ENCODE measurements at places on chromosomes 4 and X.

DNA sequence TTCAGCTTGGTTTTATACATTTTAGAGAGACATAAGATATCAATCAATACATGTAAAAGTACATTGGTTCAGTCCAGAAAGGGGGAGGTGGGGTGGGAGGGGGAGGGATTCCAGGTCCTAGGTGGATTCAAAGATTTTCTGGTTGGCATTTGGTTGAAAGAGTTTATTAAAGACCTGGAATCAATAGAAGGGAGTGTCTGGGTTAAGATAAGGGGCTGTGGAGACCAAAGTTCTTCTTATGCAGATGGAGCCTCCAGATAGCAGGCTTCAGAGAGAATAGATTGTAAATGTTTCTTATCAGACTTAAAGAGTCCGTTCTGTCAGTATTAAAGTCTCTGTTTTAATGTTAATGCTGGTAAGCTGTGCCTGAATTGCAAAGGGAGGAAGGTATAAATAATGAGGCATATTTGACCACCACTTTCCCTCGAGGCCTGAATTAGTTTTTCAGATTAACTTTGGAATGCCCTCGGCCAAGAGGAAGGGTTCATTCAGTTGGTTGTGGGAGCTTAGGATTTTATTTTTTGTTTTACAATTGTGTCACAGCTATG, 169.9 kb downstream of the AASDH start:
- DNase-seq = no peak

DNA sequence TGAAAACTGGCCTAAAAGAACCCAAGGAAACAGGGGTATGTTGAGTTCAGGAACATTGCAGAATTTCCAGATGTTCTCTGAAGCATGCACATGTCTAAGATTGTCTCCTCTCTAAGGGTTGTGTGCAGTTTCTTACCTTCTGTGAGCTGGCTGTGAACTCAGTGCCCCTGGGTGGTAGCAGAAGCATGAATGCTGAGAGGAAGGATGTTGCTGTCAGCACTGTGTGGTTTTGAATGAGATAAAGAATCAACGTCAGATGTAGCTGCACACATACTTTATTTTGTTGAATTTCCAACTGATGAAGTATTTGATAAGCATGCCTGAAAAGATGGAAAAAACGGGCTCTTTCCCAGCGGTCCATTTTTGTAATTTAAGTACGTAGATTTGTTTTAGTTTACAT, 23.8 kb upstream of the CD38 start:
- no peak for DNase-seq

DNA sequence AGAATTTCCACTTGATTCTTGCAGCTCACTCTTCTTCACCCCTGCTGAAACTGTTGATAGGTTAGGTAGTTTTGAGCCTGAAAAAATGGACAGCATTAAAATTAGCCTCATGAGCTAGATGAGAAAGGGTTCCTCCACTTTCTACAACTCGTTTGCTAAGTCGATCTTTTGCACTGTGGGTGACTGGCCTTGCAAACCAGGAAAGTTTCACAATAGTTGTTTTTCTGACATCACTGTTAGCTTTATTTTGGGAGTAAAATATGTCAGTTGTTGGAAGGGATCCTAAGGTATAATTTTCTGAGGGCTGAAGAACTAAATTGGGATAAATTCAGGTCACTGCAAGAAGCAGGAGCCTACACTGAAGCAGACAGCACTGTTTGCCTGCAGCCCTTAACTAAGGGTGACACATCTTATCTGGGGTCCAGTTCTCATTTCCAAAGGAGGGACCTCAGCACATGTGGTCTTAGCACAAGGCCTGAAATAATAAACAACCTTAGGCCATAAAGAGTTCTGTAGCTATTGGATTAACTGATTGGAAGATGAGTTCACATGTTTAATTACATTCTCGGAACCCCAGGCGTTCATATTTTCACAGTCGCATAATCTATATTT, 29.1 kb downstream of the ANAPC4 start:
- no peak for DNase-seq

DNA sequence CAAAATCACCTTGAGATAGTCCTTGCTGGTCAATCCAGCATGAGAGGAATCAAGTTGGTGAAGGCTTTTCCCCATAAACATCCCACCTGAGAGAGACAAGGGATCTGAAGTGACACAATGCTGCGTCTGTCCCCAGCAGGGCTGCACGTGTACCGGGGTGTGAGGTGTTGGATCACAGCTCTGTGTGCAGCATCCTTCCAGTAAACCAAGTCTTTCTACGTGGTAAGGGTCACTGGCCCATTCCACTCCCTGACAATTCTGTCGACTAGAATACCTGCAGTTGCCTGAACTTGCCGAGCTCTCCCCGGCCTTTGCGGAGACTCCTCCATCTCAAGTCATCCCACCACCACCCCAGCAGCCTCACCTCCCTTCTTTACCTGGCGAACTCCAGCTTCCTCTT, 14.8 kb downstream of the HELT start:
- no peak for DNase-seq

DNA sequence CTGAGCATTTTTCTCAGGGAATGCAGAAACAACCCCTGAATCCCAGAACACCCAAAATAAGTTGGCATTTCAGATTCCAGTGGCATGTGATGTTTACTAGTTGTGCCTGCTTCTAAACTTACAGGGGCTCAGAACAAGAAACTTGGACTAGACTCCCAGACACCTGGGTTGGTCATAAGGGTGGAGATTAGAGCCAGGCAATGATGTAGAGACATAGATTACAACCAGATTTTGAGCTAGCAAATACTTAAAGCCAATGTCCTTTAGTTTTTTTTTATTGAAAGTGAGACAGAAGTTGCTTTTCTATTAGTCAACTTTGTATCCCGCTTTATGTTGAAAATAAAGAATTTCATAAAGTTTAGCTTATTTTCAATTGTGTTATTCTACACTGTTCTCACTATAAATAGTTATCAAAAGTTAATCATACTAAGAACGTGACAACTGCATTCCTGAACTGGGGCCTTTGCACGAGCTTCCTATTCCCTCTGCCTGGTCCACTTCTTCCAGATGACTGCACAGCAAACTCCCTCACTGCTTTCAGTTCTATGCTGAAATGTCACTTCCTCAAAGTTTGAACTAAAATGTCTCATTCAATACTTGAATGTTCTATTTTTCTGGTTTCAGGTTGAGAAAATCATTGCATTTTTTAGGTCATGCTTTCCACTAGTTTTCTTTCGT, 224.7 kb upstream of the PPP1R2C start:
- DNase-seq = no peak

DNA sequence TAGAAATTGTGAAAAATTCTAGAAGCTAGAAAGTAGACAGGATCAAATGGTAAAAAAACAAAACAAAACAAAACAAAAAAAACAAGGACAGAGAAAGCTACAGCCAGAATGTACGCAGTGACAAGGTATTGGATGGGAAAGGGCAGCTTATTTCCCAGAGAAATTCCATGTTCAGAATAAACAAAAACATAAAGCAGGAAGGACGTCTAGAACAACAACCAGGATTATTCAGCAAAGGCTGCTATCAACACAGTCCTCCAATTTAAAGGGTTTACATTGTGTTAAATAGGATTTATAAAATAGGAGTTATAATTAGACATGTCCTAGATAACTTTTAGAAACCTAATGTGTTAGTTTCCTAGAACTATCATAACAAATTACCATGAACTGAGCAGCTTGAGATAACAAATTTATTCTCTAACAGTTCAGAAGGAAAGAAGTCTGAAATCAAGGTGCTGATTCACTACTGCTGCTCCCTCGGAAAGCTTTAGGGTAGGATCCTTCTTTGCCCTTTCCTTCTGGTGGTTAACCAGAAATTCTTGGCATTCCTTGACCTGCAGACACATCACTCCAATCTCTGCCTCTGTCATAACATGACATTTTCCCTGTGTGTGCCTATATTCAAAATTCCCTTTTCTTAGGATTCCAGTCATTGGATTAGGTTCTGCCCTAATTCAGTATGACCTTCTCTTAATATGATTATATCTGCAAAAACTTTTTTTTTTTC, 175.6 kb downstream of the SNCA start:
- no peak for DNase-seq

- DNase-seq = no peak
Measured at GRCh38 chr4:55020131-55020530, 105.3 kb downstream of the KDR start.

GRCh38 chr4:70225824-70226223, at the start of gene FDCSP:
TSS of gene FDCSP (plus strand) at chr4:70226124. CDS start at chr4:70231195, 5,071 bp downstream.
- DNase-seq = no peak

DNA sequence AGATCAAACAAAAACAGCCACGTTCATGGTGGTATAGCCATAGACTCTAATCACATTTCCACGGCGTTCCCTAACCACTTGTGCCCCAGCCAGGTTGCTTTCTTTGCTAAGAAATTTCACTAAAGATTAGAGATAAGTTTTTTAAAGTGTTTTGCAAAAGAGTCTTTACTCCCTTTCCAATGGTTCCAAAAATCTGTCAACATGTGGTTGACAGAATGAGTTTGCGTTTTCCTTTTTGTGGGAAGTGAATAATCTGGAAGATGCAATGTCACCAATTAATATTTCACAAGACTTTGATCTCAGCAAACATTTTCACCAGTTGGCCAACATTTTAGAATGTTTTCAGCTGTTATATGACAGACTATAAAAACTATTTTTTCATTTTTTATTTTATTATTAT, 35.3 kb downstream of the CXCL1 start:
- DNase-seq = no peak

GRCh38 chrX:71542825-71543224, 9.9 kb downstream of the OGT start:
- DNase-seq = no peak

DNA sequence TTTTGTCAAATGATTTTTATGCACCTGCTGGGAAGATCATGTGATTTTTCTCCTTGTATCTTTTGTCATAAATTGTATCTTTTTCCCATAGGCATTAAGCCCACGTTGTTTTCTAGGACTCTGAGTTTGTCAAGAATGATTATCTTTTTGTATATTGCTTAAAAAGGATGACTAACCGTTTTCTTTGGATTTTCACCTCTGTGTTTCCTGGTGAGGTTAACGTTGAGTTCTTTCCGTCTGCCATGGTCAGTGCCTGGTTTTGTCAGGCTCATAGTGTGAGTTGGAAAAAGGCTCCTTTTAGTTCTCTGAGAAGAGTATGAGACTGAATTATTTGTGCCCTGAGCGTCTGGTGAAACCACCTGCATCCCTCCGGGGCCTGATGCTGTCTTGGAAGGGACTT, 21.9 kb downstream of the PCGF3 start:
- no peak for DNase-seq
